T1000 (cell line): ENCODE measurements at places on chromosomes 2 and 18.
A peak's percentile ranks its signal among the peaks of the same experiment; 100 is the strongest.

GRCh38 chr2:164068063-164068462 is 332.3 kb upstream of the FIGN start:
- DNase-seq, result no peak

DNA sequence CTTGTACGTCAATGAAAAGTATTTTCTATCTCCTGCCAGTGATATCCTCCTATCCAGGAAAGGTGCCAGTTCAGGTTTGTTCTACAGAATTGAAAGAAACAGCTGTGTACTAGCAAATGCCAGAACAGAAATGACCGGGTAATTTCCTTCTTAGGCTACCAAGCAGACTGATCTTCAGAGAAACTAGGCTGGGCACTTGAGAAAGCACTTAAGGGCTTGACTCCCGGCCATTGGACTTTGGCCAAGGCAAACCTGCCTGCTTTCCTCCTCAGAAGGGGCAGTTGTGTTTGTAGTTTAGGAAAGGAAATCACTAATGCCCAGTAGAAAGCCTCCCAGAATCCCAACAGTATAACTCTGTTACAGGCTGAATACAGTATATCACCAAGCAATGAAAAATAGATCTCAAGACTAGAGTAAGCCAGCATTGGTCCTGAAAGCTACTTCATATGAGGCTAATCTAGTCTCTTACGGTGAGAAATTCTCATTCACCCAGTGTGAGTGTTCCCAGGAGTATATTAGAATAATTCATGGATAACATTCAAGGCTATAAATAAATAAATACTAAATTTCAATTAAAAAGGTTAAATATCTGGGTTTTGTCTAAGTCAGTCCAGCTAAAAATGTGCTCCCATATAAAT is 43.0 kb upstream of the COL5A2 start:
- peak; percentile 1 for DNase-seq

DNA sequence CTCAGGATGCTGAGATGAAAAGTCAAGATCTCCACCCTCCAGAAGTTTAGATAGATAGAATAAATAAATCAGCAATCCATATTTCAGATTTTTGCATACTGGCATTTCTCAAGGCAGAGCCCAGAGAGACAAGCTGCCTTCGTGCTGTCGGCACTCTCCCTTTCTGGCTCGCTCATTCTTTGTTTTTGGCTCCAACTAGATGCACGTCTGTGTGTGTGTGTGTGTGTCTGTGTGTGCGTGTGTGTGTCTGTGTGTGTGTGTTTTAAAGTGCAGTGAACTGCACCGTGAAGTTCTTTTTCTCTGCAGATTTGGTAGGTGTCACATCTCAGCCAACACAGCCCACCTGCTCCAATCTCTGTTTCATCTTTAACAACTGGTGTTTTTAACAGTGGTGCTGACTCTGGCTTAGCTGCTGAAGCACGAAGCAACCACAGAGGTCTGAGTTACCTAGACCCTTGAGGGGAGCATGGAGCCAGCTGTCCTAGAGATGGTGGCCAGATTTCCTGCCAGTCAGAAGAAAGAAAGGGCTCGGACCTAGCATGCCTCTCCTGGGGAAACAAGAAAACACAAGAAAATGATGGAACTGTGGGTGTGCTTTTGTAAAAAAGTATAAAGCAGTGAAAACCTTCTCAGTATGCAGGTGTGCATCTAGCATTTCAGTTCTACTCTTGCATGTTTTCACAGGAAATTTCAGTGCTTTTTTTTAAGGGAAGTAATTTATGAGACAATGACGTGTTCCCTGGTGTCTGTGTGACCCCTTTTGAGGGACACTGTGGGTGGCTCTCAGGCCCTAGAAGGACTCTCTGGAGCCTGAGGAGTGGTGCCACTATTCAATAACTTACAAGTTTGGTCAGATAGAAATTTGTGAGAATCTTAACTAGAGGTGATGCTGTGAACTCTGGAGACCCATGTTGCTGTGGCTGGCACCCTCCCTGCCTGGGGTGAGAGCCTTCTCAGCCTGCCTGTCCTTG is 364.3 kb downstream of the RNF144A start:
- no peak for DNase-seq

GRCh38 chr2:170142502-170142901 is 35.4 kb upstream of the MYO3B start:
- no peak for DNase-seq

DNA sequence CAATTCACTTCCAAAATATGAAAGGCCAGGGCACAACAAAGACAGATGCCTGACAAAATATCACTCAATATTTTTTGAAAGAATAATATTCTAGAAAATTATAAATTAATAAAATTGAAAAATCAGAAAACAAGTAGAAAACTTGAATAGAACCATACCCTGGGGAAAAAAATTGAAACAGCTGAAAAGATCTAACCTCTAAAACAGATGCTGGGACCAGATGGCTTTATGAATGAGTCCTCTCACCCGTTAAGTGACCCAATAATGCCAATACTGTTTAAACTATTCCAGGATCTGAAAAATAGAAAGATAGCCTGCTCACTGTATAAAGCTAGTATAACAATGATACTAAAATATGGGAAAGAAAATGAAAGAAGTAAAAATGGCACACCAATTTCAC is 322.3 kb upstream of the VWC2L start:
- DNase-seq, result no peak

GRCh38 chr2:180618570-180618969 is 361.8 kb upstream of the UBE2E3 start:
- DNase-seq, result no peak

DNA sequence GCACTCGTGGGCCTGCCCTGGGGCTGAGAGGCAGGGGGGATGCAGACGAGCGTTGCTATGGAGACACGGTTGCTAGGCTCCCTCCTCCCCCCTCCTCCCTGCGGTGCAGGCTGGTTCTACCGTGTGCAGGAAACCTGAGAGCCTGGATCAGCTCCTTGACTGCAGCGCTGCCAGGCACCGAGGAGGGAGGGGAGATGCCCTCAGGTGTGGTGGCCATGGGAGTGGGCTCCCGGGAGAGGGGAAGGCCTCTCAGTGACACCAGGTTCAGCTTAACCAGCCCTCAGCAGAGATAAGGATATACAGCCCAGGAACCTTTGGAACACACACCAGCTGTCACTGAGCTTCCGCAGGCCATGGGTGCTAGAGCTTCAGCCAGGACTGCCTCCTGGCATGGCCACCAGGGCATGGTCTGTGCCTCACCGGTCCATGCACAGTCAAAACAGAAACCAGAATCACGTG is 124.4 kb upstream of the PXDN start:
- DNase-seq, result no peak

GRCh38 chr2:36238106-36238505 is 117.5 kb upstream of the CRIM1 start:
- no peak for DNase-seq

GRCh38 chr2:20194097-20195015 is 30.6 kb downstream of the SDC1 start:
- no peak for DNase-seq

GRCh38 chr2:15170070-15170775 is 390.9 kb downstream of the NBAS start:
- peak; percentile 22 for DNase-seq

DNA sequence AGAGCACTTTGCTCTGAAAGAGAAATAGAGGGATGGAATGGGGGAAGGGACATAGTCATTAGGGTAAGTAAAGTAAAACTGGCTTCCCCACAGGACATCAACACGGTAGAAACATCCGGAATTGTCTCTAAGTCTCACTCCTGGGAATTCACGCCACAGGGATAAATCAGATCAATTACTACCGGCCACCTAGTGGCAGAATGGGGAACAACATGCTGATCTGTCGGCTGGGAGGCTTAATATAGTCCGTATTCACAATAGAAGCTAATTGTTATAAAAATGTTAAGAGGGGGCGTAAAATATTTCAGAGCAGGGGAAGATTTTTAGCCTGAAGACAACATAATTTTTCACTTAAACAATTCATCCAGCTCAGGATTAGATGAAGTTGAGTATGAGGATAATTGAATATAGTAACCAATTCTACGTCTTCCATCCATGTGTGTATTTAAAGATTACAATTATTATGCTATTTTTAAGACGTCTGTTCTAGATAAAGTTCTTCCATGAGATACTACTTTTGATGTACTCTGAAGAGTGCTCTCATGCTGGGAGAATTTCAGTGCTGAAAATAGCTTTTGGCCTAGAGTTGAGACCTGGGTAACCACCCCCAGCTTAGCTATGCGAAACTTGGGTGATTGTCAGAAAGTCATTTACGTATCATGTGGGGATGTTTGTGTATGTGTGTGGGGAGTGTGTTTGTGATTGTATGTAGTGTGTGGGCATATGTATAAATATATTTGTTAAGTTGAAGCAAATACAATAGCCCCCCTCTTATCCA is 65.7 kb downstream of the LRRTM1 start:
- no peak for DNase-seq

DNA sequence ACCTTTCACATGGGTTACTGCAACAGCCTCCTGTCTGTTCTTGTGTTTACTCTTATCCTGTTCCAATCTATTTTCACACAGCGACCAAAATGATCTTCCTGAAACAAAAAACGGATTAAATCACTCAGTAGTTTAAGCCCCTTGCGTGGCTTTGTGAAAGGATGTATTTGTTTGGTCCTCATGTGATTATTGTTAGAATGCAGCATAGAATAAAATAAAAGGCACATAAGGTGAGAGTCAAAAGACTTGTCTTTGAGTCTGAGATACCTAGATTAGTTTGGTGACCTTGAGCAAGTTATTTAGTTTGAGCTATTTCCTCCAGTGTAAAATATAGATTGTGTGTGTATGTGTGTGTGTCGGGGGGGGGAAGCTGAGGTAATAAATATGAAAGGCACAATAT is 72.4 kb downstream of the EML4 start:
- DNase-seq, result no peak
